ENCODE measurements at places on chromosomes 4 and X. TPM values are rescaled to one million over a fixed set of nuclear protein-coding genes. Genes with fewer than 3 reads are reported as not detected.

Gene FAAH2
- polyA plus RNA-seq, result not detected

Gene PWWP3B
- polyA plus RNA-seq, result not detected

Gene FAM241A
- polyA plus RNA-seq, result 0.67 TPM

Gene PDE6B
- polyA plus RNA-seq, result 18.9 TPM

Gene PNMA5
- polyA plus RNA-seq, result not detected

Gene MAD2L1
- 9.3 TPM for polyA plus RNA-seq

Gene L1CAM
- polyA plus RNA-seq, result not detected

Gene TECRL
- polyA plus RNA-seq, result not detected

Gene ADH1A
- not detected for polyA plus RNA-seq

Gene NDST4
- not detected for polyA plus RNA-seq

Data from immature natural killer cell (primary cell).